ENCODE measurements at places on chromosomes 2 and 18. TPM values are rescaled to one million over a fixed set of nuclear protein-coding genes. Genes with fewer than 3 reads are reported as not detected.

The SAG gene
- total RNA-seq: 0.63 TPM

The CYRIA gene
- 199 TPM for total RNA-seq

The TUBA3E gene
- total RNA-seq: not detected

The GPAT2 gene
- total RNA-seq: 3.1 TPM

The UGT1A4 gene
- total RNA-seq: not detected

The KIAA2012 gene
- total RNA-seq: 1.9 TPM

The UNC80 gene
- 40.1 TPM for total RNA-seq

The G6PC2 gene
- total RNA-seq: not detected

The MBD2 gene
- total RNA-seq: 22.2 TPM

The EVX2 gene
- not detected for total RNA-seq

The CCDC88A gene
- total RNA-seq: 781 TPM

The GAL3ST2 gene
- 1.3 TPM for total RNA-seq

The TFCP2L1 gene
- under 0.01 TPM for total RNA-seq

The GPBAR1 gene
- not detected for total RNA-seq

The CYB5A gene
- total RNA-seq: 14.4 TPM

The HOXD13 gene
- not detected for total RNA-seq

The CCL20 gene
- not detected for total RNA-seq

The RBKS gene
- 2.5 TPM for total RNA-seq

The EML6 gene
- 23.8 TPM for total RNA-seq
